ENCODE measurements at places on chromosomes 3 and 15.

GRCh38 chr15:56971571-56971970, 53.1 kb downstream of the TCF12 start:
- no peak for DNase-seq

DNA sequence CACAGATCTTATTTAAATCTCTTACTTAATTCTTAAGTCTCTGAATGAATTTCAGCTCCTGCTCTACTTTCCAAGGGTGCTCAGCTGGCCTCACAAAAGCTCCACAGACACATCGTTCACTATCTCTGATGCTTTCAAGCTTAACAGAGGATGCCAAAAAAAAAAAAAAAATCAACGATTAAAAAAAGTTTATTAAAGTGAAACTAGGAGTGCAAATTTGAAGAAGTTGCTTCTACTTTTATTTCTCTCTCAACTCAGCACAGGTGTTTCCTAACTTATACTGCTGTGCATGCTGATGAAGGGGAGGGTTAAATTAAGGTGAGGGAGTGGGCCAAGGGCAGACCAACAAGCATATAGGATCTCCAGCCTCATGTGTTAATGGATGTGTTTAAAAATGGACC, 157.2 kb downstream of the TIGIT start:
- DNase-seq = no peak

GRCh38 chr15:76987896-76988860, 6.7 kb upstream of the PSTPIP1 start:
- DNase-seq = no peak

DNA sequence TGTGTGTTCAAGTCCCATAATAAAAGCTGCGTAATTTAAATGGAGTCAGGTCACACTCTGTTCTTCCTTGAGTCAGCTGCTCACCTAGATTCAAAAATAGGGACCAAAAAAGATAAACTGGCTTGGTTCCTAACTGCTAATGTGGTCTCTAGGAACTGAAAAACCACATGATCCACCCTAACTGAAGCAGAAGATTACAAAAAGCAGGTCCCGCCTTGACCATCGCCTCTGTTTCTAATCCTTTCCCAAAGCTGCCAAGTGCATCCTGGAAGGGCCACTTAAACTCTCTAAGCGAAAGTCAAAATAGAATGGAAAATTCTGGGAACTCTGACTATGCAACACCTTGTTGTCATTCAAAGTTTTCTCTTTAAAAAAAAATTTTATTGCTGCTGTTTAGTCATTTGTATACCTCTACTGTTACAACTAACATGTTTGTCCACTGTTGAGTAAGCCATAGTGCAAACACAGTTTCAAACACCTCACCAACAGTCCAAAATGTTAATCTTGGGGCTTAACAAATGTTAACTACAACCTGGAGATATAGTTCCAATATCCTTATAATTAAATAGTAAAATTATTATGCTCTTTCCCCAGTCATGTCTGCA, 88.9 kb upstream of the THBS1 start:
- DNase-seq = no peak

DNA sequence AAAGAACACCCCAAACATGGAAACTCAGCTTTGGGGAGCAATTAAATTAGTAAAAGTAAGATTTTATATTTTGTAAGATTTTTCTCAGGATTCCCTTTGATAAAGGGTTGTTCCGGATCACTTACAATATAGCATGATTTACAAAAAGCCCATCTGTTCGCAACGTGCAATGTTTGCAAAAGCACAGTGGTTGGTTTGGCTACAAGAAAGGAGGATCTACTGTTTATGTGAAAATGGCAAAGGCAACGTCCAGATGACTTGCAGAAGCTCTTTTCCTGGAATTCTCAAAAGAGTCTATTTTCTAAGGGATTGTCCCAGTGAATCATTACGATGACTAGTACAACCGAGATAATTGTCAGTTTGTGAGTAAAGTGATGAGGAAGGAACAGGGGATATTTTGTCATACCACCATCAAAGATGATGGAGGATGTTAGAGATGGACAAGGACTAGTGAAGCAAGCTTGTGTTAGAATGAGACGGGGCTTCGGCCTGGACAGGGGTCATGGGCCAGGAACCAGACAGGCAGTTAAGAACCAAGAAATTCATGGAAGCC, 71.6 kb downstream of the CRYGS start:
- DNase-seq = no peak

GRCh38 chr3:5141760-5142159, 19.7 kb downstream of the ARL8B start:
- DNase-seq = no peak

- no peak for DNase-seq
Observed at GRCh38 chr15:90423801-90424319, 35.8 kb downstream of the IQGAP1 start.

DNA sequence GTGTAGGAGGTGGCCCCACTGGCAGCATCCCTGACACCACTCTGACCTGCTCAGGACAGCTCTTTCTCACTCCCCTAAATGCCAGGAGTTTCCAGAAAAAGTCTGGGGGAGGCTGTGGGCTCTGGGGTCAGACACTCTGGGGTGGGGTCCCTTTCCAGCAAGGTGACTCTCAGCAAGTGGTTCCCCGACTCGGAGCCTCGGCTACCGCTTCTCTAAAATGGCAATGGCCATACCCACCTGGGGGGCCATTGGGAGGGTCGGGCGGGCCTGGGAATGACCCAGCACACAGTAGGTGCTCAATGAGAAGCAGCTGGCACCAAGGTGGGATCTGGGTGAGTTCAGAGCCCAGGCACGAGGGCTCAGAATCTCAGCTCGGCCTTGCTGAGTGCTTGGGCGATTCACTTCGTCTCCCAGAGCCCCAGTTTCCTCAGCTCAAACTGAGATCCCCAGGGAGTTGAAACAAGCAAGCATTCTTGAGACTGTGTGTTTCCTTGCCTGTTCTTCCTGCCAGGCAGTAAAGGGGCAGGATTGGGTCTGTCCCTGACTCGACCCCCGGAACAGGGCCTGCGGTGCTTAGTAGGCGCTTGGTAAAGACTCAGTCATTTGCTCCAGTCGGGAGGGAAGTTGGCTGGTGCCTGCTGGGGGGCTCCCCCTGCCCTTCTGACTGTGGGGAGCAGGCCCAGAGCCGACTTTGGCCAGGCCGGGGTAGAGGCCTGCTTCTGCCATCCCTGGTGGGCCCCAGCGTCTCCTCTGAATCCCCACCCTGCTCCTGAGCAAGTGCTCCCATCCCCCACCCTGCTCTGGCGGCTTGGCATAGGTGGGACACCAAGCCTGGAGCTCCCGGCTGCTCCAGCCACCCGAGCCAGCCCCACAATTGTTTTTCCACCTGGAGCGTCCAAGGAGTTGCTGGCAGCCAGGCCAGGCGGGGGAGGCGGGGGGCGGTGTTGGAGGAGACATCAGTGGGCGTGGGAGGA, 32.9 kb upstream of the FBLN2 start:
- no peak for DNase-seq

DNA sequence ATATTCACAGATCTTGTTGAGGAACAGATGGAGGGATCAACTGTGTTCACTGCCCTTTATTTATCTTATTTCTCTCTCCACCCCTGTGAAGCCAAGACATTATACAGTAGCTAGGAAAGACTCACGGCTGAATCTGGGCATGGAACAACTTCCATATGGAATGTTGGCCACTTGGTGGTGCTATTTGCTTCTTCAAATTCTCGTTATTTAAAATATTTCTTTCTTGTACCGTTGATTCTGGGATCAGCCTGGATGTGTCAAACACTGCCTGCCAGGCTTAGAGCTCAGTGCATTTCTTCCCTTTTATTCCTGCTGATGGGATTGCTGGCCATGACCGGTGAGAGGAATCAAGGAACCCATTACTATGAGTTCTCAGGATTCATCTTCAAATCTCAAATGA, 17.5 kb upstream of the GASK1A start:
- no peak for DNase-seq

DNA sequence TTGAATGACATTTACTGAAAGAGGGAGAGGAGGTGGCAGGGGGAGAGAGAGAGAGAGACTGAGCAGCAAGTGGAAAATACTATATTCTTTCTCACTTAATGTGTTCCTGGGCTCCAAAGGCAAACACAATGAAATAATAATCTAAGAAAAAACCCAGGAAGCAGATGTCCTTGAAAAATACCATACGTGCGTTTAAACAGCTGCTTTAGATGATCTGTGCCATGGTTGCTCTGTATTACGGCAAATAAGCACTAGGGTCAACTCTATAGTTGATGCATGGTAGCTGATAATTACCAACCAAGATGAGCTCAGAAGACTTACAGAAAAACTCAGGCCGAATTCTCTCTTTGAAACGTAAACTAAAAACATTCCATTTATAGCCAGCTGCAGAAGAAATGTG, 410.3 kb upstream of the TBL1XR1 start:
- DNase-seq = no peak

GRCh38 chr15:73560501-73561117, 72.6 kb downstream of the NPTN start:
- no peak for DNase-seq

DNA sequence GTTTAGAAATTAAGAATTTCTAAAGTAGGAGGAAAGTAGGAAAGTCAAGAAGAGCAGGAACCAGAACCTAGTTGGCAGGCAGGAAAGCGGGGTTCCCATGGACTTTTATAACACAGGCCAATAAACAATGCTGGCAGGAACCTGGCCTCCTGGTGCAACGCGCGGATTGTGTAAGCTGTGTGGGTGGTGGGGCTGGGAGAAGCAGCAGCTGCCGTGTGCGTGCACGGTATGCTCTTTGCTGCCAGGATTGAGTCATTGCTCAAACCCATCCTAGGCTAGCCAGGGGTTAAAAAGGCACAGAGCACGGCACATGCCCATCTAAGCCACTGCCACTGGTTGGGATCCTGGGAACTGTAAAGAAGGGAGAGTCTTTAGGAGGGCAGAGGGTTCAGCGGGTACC, 209.9 kb upstream of the RGMA start:
- DNase-seq = no peak

DNA sequence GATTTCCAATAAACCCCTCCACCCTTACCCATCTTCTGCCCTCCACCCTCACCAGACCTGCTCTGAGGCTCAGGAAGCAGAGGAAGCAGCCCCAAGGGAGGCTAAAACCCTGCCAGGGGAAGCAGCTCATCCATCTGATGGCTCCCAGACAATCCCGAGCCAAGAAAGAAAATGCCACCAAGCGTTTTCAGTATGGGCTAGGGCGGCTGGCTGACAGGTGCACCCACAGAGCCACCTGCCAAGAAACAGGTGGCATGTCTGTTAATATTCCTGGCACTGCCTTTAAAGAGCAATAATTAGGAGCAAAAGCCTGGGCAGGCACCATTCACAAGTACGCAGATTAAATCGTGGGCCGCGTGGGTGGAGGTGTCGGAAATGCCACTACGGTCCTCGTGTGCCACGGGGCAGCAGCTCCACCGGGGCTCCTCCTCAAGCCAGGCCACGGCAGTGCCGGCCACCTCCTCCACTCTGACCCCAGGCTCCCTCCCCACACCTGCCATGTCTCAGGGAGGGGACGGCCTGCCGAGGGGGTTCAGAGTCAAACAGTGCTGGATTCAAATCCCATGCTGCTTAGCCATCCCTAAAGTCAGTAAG, 23.9 kb upstream of the GRIP2 start:
- no peak for DNase-seq

DNA sequence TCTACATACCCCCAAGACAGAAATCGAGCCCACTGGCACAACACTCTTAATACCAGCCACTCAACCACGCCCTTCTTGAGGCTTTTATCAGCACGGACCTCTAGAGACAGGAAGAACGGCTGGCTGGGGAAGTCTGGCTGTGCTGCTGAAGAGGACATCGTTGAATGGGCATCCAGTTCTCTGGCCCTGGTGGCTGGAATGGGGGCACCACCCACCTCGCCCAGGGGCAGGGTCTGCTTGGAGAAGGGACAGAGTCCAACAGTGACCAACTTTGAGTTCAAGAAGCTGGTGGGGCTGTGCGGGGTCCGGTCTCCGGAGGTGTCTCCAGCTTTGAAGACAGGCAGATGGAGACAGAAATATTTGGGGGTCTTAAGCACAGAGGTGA, 77.5 kb downstream of the ATP10A start:
- no peak for DNase-seq

GRCh38 chr3:63876260-63876659, 12.6 kb downstream of the ATXN7 start:
- DNase-seq = no peak

DNA sequence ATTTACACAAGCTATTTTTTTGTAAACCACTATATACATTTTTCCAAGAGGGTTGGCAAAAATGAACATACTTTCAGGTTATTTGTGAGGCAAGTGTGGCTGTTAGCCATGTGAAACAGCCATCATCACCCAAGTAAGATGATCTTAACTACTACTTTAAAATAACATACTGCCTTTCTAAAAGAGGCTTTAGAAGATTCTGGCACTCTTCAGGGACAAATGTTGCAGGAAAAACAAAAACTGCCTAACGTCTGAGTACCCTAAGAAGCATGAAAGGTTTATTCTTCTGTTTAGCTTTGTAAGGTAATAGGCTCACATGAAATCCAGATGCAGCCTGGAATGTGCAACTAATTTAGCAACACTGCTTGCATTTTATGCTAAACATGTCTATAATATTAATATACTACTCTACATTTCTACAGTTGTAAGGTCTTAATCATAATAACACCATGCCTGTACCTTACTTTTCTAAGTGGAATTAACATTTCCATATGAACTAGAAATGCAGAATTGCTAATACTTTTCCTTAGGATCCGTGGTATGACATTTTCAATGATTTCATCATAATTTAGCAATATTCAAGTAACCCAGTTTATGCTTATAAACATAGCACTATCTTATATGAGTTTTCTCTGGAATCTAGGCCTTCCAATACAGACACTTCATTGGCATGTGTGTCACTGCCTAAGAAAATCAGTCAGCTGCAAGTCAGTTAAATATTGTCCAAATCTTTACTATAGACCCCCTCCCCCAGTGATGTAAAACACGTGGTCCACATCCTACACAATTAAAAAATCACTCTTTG, 4.5 kb upstream of the LSAMP start:
- DNase-seq = no peak

GRCh38 chr3:143166376-143166775, 46.8 kb downstream of the CHST2 start:
- DNase-seq = no peak

GRCh38 chr3:191085091-191085490, 114.0 kb upstream of the OSTN start:
- DNase-seq = no peak

DNA sequence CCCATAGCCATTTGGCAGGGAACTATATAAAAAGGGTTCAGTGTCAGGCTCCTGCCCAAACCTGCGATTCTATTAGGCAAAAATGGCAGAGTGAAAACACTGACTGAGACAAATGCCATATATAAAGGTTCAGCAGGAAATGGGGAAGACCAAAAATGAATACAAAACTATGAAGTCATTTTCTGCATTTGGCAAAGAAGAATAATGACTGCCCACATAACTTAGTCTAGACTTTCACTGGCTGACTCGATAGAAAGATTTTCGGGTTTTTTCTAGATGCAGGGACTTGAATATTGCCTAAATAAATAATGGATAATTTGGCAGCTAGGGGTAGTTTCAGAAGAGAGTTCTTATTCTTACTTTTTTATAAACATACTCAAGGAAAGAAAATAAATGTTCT, 178.0 kb downstream of the TPRG1 start:
- DNase-seq = no peak

GRCh38 chr3:30248423-30248822, 358.0 kb upstream of the TGFBR2 start:
- DNase-seq = no peak

All from stimulated activated CD8-positive, alpha-beta memory T cell treated with anti-CD3 and anti-CD28 coated beads, Interleukin-2, amount 100 ng/mL, for 48 hours (primary cell).